Ecto neural progenitor cell (in vitro differentiated cells): ENCODE measurements at places on chromosomes 6 and 20.

DNA sequence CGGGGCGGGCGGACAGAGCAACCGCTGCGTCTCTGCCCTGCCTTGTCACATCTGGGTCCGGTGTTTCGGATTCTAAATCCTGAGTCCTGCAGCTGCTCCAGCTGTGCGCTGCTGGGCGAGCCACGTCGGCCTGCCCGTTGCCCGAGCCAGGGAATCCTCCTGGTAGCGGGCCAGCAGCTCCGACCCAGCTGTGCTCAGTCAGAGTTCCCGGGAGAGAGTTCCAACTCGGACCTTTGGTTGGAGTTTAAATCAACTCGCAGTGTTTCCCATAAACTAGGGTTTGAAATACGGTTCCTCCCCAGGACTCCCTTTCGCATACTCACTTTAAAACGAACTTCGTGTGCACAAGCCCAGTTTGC lies 315 bp upstream of the PDE10A start:
- DNase-seq, result peak; percentile 76

DNA sequence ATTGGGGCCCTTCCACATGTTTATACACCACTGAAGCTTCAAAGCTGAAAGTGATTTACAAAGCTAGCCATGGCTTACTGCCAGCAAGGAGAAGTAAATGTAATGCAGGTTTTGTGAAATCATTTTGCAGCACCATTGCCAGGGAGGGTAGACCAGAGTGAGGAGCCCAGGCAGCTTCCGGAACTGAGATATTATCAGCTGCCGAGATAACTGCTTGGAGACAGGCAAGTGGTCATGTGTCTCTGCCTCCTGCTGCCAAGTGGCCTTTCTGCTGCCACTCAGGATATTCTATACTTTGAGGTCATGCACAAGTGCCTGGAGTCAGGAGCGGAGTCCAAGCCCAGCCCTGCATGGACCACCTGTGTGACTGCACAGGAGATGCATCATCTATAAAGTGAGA lies 160.2 kb downstream of the SYNDIG1 start:
- DNase-seq, result no peak

DNA sequence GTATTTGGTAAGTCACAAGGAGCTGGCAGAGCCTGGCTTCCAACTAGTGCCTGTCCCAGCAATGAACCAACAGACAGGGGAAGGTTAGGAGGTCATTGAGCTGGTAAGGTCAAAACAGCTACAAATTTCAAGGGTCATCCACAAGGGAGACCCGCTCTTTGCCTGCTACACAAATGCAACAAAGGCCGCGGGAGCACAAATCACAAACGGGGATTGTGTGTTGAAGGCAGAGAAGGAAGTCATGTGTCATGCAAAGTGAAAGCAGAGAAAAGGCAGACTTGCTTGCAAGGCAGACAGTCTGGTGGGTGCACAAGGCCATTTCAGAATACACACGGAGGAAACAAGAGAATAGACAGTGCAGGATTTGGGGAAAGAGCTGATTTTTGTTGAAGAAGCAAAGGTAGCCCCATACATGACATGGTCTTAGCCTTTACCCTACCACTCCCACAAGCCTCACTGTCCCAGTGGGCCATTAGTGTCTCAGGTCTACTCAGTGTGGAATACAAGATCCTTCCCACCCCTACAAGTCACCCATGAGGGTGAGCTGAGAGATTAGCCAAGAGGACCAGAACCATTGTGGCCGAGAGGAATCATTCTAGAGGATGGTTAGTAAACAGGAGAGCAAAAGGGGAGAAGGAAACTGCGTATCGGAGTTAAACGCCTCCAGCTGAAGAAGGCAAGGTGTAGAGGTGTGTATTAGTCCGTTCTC lies 18.1 kb upstream of the SAMHD1 start:
- DNase-seq, result no peak

- DNase-seq, result no peak
Observed at GRCh38 chr6:24875534-24875901, 60.2 kb downstream of the RIPOR2 start.

- no peak for DNase-seq
Observed at GRCh38 chr6:106444777-106445507, 84.4 kb downstream of the CRYBG1 start.

GRCh38 chr6:40395066-40395697 lies 192.0 kb downstream of the LRFN2 start:
- no peak for DNase-seq

GRCh38 chr20:47795214-47795907 lies 10.1 kb upstream of the SULF2 start:
- no peak for DNase-seq

GRCh38 chr6:148693882-148694484 lies 52.8 kb upstream of the UST start:
- DNase-seq, result no peak

DNA sequence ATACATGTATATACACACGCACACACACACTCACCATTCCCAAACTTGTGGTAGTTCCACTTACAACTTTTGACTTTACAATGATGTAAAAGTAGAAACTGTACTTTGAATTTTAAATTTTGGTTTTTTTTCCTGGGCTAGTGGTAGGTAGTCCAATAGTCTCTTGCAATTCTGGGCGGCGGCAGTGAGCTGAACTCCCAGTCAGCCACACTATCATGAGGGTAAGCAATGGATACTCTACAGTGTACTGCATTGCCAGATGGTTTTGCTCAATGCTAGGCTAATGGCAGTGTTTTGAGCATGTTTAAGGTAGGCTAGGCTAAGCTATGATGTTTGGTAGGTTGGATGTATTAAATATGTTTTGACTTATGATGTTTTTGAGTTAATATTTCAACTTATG lies 136.2 kb upstream of the GPR6 start:
- no peak for DNase-seq

GRCh38 chr6:115865914-115866313 lies 194.8 kb downstream of the FRK start:
- no peak for DNase-seq

GRCh38 chr6:99467509-99468106 lies 42.5 kb upstream of the PNISR start:
- DNase-seq, result no peak

DNA sequence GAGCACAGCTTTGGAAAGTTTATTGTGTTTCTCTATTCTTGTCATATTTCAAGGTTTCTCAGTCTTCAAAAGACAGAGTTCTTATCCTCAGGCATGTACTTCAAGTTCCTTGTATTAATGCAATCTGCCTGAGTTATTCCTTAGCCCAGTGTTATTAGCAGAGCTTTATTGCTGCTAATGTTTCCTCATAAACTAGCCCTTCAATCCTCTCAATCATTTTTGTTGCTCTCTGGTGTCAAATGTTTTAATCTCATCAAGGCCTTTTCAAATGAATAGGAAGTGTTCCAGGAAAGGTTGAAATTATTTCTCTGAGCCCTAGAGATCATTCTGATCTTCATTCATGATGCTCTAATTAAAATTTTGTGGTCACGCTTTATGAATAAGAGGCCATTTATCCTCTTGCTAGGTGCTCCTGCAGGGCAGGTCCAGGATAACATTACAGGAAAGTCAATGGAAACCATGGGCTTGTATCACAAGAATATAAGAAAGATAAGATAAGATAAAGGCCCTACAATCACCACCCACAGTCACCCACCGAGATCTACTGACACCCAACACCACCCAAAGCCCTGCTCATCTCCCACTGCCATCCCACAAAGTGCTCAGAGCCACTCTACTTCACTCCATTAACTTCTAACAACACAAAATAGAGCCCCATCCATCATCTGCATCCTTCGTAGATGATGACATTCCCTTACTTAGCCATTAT lies 125.9 kb downstream of the COL9A1 start:
- no peak for DNase-seq

- DNase-seq, result no peak
Observed at GRCh38 chr20:12575352-12576095, 433.2 kb upstream of the SPTLC3 start.

- DNase-seq, result no peak
Observed at GRCh38 chr6:33298773-33299236, at the start of gene RGL2. RGL2 (minus strand) TSS chr6:33298942; CDS start chr6:33298610, 332 bp downstream.

DNA sequence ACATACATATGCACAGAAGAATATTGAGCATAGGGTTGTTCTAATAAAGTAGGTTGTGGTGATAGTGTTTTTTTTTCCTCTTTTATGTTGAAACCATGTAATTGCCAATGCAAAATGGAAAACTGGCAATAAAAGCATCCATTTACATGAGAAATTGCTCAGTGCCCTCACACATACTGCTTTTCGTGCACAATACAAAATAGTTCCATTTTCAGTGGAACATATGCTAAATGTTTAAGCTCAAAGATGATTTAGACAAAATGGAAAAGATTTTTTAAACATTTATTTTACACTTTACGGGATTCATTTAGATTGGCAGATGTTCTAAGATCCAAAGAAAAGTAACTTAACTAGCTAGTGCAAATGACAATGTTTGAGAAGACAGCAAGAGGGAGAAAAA lies 678.1 kb upstream of the MANEA start:
- no peak for DNase-seq

DNA sequence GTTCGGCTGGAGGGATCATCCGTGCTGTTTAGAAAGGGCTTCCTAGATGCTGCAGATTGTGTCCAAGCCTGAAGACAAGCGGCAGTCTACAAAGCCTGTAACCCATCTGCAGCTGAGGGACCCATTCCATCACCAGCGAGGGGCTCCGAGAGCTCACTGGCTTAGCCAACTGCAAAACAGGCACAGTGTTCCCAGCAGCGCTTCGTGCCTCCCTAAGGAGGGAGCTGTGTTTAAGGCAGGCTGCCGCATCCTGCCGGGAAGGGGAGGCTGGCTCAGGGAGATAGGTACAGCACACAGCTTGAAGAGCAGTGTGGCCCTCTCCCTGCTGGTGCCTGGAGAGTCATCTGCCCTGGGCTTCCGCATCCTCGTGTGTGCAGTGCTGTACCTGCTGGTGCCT lies 32.4 kb downstream of the DUSP22 start:
- no peak for DNase-seq

DNA sequence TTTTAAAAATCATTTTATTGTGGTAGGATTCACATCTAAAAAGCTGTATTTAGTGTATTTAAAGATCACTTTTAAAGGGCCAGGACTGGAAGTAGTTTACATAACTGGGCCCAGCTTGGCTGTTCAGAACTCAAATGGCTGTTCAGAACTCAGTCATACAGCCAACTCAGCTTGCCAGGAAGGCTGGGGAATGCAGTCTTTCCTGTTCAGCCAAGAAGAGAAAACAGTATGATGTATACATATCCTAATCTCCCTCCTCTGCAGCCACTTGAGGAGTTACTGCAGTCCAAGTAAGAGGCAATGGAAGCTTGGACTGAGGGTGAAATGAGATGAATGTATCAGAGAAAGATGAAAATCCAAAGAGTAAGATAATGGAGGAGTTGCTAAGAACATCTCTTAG lies 24.6 kb downstream of the DSTN start:
- DNase-seq, result no peak

- no peak for DNase-seq
Observed at GRCh38 chr6:88982720-88983119, 19.3 kb upstream of the RNGTT start.

GRCh38 chr6:84082689-84083265 lies 49.2 kb downstream of the MRAP2 start:
- no peak for DNase-seq

DNA sequence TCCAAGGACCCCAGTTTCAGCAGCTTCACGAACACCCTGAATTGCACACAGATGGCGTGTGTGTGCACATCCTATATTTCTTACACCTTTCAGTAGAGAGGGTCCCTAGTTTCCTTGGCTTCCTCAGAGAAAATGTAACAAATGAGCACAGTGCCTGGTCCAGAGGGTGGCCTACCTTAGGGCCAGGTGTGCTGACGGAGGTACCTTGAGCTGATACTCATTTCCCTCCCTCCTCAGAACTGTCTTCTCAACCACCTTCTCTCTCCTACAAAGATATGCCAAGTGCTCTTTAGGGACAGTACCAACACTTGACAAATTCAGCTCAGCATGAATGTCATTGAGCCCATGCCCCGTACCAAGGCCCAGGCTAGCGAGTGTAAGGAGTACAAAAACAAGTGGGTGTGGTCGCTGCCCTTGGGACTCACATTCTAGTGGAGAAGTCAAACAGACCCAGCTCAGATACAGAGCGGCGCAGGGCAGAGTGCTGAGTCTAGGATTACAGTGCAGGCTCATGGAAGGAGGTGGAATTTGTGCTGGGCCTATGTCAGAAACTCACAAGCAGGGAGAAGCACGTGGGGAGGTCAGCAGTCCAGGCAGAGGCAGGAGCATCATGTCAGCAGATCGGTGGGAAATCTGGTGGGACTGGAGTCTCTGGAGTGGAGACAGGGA lies 9.6 kb upstream of the BPHL start:
- DNase-seq, result no peak

DNA sequence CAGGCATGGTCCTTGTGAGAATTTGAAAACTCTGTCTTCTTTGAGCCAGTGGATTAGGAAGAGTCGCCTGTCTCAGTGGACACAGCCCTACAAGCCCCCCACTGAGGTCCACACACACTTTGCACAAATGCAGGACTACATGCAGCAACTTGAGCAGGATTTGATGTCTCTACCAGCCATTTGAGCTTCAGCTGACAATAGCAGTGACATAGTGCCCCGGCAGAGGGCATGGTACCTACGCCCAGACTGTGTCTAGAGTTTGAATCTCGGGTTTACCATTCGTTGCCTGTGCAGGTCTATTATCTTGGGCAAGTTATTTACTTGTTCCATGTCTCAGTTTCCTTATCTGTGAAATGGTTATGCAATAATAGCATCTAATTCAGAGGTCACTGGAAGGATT lies 580.1 kb downstream of the TFAP2B start:
- no peak for DNase-seq

GRCh38 chr6:14241255-14242070 lies 123.9 kb downstream of the CD83 start:
- DNase-seq, result peak; percentile 22

DNA sequence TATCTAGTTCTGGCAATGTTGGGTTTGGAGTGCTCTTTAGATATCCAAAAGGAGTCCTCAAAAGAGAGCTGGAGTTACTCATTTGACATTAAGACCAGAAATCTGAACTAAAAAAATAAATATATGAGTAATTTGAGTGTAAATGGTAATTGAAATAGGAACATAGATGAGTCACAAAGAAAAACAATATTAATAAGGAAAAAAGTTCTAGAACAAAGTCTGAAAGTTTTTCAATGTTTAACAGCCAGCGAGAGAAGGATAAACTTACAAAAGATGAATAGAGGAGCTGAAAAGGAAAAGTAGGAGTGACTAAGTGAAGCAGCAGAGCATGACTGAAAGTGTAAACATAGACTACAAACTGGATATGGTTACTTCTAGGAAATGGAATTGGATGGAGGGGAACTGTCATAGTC lies 46.8 kb downstream of the EPM2A start:
- no peak for DNase-seq

GRCh38 chr6:91127752-91128151 lies 540.9 kb upstream of the MAP3K7 start:
- DNase-seq, result no peak

DNA sequence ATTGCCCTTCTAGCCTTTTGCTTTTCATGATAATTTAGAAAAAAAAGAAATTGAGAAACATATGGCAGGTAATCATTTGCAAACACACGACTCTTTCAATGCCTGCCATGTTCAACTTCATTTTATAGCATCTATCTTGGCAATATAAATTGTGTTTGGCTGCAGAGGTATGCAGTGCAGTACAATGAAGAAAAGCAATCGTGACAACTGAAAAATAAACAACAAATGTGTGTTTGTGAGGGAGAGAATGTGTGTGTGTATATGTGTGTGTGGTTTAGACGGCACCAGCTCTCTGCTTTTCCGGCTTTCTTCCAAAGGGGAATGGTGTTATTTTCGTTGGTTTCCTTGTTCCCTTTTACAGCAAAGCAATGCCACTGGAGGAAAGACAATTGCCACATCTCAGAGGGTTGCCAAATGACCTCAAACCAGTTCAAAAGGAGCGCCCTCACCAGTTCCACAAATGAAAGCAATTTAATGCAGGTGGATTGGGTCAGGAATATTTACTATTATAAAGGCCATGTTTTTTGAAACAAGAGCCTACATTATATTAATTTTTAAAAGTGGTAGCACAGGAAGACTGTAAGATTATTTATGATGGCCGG lies 587.2 kb downstream of the PRKN start:
- DNase-seq, result no peak
